ENCODE measurements at places on chromosomes 7 and 10.

GRCh38 chr10:97633921-97634320 is 621 bp upstream of the MORN4 start:
- no peak for DNase-seq

- no peak for DNase-seq
These were observed 112.0 kb downstream of the MICU1 start for GRCh38 chr10:72513910-72514309.

GRCh38 chr7:31642681-31643115 is 44.3 kb upstream of the PPP1R17 start:
- no peak for DNase-seq

DNA sequence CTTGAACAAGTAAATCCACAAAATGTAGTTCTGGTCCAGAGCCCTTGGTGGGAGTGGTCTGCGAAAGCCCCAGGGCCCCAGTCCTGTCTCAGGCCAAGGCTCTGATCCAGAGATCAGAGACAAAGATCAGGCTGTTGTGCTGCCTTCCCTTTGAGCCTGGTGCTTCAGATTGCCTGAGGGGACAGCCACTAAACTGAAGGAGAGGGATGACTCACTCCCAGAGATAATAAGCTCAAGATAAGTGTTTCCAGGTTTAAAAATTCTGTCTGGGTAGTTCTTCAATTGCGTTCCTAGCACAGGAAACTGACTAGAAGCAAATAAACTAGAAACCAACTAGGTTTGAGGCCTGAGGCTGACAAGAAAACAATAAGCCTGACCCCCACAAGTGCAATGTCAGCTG is 190.2 kb downstream of the RAMP3 start:
- no peak for DNase-seq

GRCh38 chr10:86914734-86915133 is 42.7 kb downstream of the MMRN2 start:
- DNase-seq = no peak

- DNase-seq = no peak
These were observed 23.9 kb downstream of the UNC5B start for GRCh38 chr10:71236286-71236685.

GRCh38 chr10:95431900-95432342 is 129.2 kb downstream of the SORBS1 start:
- DNase-seq = no peak

GRCh38 chr7:100156331-100157068 is 2.0 kb downstream of the TRAPPC14 start:
- no peak for DNase-seq
